ENCODE measurements at places on chromosomes 2 and 18.

DNA sequence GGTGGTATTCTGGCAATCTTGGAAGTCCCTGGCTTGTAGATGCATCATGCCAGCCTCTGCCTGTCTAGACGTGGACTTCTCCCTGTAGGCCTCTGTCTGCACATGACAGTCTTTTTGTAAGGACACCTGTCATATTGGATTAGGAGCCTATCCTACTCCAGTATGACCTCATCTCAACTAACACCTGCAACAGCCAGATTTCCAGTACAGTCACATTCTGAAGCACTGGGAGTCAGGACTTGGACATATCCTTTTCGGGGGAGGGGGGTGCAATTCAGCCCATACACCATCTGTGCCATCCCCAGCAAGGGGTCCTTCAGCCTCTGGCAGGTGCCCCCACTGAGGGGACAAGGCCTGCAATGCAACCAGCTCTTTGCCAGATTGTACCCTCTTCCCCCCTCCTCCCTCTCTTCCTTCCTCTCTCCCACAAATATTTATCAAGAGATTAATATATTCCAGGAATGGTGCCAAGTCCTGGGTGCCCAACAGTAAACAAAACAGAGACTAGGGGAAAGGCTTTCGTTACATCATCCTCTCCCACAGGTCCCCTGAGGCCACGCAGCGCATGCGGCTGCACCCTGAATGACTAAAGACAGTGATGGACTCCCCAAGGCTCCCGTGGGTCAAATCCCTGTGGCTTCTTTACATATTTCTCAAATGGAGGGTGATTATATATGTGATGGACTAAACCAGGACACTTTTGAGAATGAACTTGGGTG lies 20.5 kb upstream of the MYCN start:
- peak; percentile 14 for DNase-seq

- no peak for DNase-seq
Measured at GRCh38 chr2:196080526-196080925, 11.9 kb upstream of the DNAH7 start.

- DNase-seq, result no peak
Measured at GRCh38 chr2:39881948-39882347, 102.9 kb upstream of the THUMPD2 start.

GRCh38 chr2:197852108-197852507 lies 47.7 kb downstream of the PLCL1 start:
- no peak for DNase-seq

DNA sequence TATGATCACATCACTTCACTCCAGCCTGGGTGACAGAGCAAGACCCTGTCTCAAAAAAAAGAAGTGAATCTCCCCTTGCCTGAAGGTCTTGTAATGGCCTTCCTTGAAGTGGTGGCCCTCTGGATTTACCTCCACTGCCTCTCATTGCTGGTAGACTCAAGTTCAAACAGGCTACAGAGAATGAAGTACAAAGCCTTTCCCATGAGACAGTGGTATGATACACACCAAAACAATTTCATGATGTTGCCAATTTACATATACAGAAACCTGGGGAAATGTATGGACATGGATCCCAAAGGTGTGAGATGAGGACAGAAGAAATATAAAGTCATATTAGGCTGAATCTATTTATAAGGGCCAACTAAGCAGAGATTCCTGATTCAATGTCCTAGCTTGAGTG lies 4.8 kb upstream of the NOTO start:
- no peak for DNase-seq

DNA sequence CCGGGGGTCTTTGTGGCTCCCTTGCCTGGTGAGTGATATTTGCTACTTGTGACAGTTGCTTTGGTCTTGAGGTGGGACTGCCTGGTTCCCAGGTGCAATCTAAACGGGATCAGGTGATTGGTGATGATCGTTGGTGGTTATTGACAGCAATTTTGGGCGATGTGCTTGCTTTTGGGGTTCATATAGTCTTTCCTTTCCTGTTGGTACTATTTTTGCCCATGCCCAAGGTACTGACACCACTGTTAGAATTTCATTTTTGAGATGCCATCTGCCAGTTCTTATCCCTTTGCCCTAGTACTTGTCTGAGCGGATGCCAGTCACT lies 573 bp downstream of the WDR7 start:
- peak; percentile 8 for DNase-seq

GRCh38 chr2:238585836-238586821 lies 159.4 kb downstream of the ASB1 start:
- no peak for DNase-seq

GRCh38 chr2:41966431-41966893 lies 81.4 kb upstream of the PKDCC start:
- peak; percentile 96 for DNase-seq

GRCh38 chr2:219210196-219210885 lies 3.8 kb downstream of the ZFAND2B start:
- DNase-seq, result peak; percentile 1

DNA sequence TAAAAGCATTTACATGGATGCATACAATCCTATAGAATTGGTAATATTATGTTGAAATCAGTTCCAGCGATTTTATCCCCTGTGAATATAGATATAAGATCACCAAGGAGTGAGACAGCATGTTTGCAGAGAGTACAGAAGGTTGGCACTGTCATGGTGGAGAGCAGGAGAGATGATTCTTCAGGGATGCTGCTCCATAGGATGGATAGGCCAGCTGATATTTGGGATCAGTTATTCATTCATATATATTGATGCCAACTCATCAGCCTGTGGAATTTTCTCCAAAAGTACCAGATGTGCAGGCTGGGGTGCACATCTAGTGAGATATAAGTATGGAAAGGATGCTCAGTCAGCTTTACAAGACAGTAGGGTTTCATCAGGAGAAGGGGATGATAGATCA lies 139.9 kb downstream of the IKZF2 start:
- no peak for DNase-seq

DNA sequence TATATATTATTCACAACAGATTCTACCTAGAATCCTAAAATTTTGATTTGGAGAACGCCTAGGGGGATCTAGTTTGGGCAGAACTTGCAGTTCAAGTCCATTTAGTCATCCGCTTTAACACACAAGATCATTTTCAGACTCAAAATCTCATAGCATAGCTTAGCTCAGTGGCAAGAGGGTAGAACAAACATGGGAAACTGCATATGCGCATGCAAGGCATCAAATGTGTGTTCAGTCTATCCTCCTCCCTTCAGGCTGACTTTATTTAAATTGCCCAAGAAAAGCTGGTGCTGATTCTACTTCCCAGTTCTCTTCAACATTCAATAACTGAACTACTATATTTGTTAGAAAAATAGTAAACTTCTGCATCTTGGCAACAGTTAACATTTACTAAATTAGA lies 79.6 kb upstream of the NRXN1 start:
- DNase-seq, result no peak

DNA sequence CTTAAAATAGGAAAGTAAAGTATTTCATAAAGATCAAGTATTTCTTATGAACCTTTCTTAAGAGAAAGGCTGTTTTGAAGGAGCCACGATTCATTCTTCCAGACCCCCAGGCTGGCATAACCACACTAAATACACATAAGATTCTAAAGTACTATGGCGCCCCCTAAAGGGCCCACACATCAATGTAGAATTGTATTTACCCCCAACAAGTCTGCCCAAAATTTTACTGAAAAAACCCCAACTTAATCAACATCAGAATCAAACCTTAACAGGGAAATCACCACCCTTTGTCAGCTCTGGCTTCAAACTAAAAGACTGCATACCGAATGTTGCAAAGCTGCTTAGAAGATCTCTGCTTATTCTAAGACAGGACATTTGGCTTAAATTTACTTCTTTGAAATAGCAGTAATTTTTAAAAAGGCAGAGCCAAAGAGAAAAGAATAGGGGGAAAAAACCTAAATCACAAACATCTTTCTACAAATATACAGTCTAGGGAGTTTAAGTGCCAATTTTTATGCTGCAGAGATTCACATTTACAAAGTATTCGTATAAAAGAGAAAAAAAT lies 20.4 kb upstream of the BCL2 start:
- DNase-seq, result peak; percentile 46

- no peak for DNase-seq
Measured at GRCh38 chr2:241070811-241071676, 31.0 kb downstream of the MTERF4 start.

DNA sequence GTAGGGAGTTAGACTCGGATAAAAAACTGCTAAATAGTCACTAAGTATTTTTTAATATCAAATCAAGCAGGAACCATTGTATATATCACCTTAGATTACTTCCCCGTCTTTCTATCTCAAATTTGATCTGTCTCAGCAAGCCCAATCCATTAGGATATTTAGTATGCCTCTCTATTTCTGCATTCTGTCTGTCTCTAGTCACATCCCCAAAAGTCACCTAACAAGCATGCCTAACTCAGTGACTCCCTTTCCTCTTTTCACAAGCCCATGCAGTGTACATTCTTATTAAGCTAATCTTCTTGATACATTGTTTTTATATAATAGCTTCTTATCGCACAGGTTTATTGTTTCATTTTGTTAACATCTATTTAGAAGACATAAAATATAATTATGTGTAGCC lies 57.8 kb downstream of the PDE1A start:
- no peak for DNase-seq

DNA sequence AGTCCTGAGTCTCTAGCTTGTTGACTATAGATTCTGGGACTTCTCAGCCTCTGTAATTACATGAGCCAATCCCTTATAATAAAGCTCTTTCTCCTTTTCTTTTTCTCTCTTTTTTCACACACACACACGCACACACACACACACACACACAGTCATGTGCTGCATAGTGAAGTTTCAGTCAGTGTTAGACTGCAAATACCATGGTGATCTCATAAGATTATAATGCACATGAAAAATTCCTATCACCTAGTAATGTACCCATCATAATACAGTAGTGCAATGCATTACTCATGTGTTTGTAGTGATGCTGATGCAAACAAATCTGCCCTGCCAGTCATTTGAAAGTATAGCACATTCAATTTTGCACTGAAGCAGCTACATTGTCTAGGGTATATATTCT lies 558.2 kb downstream of the SUCLG1 start:
- peak; percentile 54 for DNase-seq

DNA sequence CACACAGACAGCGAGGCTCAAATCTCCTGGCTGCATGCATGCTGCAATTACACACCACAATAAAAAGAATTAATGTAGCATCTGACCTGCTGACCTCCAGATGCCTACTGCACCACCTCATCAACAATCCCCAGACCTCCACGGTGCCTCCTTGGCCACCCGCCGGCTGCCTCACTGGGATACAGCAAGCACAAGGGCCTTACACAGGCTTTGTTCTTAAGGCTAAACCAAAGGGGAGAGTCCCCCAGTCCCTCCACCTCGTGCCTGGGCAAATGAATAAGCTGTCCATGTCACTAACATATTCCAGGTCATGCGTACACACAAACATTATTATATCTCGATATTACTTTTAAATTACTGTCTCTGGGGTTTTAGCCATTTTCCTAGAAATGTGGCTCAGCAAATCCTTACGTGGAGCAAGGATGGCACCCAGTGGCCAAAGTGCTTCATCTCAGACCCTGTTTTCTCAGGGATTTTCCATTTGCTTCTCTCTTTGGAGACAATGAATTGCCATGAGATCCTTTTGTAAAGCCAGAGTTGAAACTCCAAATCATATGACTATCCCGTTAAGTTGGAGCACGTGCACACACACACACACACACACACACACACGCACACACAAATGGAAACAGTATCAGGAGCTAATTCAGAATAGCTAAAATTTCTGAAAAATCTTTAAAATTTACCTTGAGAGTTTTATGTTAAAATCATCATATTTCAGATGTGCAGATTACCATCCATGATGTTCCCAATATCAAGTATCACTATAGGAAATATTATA lies 313.8 kb downstream of the PDE11A start:
- peak; percentile 59 for DNase-seq

DNA sequence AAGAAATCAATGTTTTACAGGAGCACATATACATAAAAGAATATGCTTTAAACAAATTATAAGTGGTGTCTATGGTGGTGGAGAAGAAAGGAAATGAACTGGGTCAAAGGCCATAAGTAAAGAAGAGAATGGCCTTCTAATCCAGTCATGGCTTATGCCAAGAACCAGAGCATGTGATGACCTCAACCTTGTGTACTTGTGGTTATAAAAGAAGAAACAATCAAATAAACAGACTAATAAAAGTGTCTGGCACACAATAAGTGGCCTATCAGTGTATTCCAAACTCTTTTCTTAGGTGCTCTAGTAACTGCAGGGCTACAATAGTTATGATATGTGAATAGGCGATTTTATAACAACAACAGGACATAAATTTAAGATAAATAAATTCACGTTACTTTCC lies 2.6 kb downstream of the SERPINB11 start:
- no peak for DNase-seq

GRCh38 chr2:64869126-64869525 lies 120.1 kb upstream of the SLC1A4 start:
- no peak for DNase-seq

GRCh38 chr2:29001806-29002205 lies 20.7 kb downstream of the TOGARAM2 start:
- no peak for DNase-seq

GRCh38 chr2:33777786-33778185 lies 178.7 kb upstream of the FAM98A start:
- DNase-seq, result no peak

- no peak for DNase-seq
Measured at GRCh38 chr2:75801234-75801982, 90.7 kb upstream of the GCFC2 start.

DNA sequence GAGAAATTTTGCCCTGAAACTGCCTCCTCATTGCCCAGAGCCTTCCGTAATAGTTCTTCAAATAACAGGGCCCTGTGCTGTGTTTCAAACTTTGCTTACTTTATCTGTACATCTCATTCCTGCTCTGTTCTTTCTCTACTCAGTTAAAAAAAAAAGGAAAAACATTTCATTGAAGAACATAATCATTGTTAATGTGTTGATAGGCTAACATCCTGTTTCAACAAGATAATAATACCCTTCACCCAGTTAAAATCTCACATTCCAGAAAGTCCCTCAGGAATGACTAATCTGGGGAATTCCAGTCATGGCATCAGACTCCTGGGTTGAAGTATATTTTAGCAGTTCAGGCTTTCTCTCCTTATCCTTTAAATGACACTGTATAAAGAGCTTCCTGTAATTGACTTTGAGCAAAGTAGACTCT lies 45.6 kb upstream of the ITGAV start:
- peak; percentile 91 for DNase-seq

GRCh38 chr2:45872211-45872610 lies 220.7 kb downstream of the PRKCE start:
- peak; percentile 7 for DNase-seq

DNA sequence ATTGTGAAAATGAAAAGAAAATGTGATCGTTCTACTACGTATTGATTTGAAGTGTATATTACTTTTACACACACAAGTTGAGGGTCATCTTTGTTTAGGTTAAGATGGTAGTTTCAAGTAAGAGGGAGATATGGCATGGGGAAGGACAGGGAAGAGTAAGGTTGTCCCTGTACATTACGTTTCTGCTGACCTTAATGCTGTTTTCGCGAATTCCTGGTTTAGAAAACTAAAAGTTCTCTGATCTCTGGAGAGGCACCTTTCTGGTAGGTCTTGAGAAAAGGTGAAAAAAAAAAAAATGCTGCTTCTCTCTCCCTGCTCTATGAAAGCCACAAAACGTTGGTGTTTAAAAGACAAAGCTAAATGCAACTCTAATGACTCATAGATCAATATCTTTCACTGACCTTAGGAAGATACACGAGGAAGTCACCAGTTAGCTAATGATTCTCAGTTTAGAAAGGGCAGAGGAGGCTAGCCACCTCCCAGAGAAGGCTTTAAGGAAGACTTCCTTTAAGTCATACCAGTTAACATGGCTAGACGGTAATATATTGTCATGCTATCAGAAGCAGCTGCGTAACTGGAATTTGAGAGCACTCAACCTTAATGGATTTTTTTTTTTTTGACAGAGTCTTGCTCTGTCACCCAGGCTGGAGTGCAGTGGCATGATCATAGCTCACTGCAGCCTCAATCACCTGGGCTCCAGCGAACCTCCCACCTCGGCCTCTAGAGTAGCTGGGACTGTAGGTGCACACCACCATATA lies 13.2 kb downstream of the TXNDC2 start:
- DNase-seq, result peak; percentile 71
